ENCODE measurements at places on chromosomes 13 and 19.
A peak's percentile ranks its signal among the peaks of the same experiment; 100 is the strongest.

- DNase-seq = peak; percentile 72
Observed at GRCh38 chr13:100573121-100573520, 15.5 kb downstream of the GGACT start.

DNA sequence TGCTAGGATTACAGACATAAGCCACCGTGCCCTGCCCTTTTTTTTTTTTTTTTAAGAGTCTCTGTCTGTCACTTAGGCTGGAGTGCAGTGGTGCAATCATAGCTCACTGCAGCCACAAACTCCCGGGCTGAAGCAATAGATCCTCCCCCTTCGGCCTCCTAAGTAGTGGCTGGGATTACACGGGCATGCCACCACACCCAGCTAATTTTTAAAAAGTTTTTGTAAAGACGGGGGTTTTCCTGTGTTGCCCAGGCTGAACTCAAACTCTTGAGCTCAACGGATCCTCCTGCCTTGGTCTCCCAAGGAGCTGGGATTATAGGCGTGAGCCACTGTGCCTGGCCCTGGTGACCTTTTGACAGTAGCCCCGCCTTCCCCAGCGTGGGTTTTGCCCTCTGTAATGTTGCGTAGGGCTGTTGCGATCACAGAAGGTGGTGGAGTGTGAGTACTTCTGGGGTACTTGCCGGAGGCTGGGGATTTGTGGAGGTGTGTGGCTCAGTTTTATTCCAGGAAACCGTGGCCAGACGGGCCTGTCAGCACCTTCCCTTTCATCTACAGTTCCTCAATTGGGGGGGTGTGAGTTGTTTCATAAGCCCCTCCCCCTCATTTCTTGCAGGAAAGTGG, 11.6 kb upstream of the RETN start:
- DNase-seq = peak; percentile 49

- no peak for DNase-seq
Observed at GRCh38 chr13:111610081-111610480, 289.6 kb downstream of the TEX29 start.

- no peak for DNase-seq
Observed at GRCh38 chr13:89695343-89696257, 1651.9 kb upstream of the MIR17HG start.

GRCh38 chr13:77714119-77714755, 16.8 kb downstream of the SLAIN1 start:
- no peak for DNase-seq

DNA sequence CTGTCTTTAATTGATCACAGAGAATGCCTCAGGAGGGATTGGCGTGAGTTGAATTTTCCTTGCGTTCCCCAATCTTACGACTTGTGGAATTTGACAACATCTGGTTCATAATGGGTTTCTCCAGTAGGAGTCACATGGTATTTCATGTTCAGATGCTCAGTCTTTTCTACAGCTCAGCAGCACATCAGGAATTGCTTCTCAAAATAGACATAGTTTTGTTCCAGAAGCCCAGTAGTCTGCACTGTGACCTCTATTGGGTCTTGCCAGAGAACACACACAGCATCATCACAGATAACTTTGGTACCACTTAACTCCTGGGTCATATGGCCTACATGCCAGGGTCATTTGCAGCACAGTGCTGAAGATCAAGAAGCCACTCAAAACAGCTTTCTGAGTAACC, 282.5 kb upstream of the HTR2A start:
- no peak for DNase-seq

DNA sequence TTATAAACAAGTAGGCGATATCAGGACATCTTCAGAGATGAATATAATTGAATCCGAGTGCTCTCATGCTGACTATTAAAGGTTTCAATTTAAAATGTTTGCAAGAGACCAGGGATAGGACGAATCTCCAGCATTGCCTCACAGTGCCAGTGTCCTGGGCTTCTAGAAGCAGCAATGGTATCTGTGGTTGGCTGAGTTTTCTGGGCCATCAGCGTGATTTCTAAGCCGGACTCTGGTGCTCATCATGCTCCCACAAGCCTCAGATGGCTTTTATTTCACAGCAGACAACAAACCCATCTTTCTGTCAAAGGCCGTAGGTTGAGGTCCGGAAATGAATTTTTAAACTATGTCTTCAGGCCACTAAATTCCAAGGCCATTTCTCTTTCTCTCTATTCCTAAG, 187.7 kb downstream of the FOXO1 start:
- no peak for DNase-seq

DNA sequence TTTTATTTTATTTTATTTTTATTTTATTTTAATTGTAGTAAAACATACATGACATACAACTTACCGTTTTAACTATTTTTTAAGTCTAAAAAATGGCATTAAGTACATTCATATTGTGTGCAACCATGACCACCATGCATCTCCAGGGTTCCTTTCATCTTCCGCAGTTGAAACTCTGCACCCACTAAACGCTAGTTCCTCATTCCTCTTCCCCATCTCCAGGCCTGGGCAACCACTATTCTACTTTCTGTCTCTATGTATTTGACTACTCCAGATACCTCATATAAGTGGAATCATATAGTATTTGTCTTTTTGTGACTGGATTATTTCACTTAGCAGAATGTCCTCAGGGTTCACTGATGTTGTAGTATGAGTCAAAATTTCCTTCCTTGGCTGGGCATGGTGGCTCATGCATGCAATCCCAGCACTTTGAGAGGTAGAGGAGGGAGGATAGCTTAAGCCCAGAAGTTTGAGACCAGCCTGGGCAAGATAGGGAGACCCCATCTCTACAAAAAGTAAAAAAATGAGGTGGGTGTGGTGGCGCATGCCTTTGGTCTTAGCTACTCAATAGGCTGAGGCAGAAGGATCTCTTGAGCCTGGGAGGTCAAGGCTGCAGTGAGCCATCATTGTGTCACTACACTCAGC, 55.7 kb upstream of the ZNF507 start:
- no peak for DNase-seq

DNA sequence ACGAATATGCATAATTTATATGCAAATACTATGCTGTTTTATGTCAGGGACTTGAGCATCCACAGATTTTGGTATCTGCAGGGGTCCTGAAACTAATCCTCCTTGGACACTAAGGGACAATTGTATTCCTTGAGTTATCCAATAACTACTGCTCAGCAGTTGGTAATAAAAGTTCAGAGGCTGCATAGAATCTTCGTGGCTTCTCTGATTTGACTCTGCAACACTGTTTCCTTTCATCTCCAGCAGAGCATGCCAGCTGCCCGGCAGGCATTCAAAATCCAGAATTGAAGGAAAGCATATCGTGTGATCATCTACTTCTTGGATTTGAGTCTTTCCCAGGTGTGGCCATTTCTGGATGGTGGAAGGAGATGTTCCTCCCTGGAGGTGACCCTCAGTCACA, 64.5 kb upstream of the MRI1 start:
- no peak for DNase-seq

GRCh38 chr13:51584731-51585672, 740 bp downstream of the WDFY2 start:
- peak; percentile 68 for DNase-seq

GRCh38 chr19:18789883-18790565, 1.1 kb downstream of the COMP start:
- DNase-seq = no peak

DNA sequence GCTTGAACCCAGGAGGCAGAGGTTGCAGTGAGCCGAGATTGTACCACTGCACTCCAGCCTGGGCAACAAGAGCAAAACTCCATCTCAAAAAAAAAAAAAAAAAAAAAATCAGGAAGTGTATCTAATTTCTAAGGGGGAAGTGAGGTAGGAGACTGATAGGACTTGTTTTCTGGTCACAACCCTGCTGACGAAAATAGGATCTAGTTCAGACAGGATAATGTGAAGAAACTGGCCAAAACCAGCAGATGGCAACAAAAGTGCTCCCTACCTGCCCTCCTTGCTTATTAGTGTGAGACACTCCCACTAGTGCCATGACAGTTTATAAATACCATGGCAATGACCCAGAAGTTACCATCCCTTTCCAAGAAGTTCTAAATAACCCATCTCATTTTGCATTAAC, 36.0 kb upstream of the KPNA3 start:
- DNase-seq = no peak

DNA sequence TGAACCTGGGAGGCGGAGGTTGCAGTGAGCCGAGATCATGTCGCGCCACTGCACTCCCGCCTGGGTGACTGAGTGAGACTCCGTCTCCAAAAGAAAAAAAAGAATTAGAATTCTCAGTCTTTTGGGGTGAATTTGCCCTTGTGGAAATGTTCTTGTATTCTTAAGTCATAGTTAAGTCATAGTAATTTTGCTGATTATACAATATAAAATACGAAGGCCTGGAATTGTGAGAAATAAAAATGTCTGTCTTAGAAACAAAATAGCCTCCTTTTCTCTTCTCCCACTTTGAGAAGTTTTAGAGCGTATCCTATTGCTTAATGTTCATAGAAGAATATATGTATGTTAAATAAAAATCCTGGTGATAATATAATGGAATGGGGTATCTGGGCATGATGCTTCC, 18.1 kb downstream of the SUGT1 start:
- DNase-seq = no peak

GRCh38 chr13:46480131-46480530, 72.8 kb upstream of the LRCH1 start:
- no peak for DNase-seq

GRCh38 chr13:24742294-24742693, 21.7 kb upstream of the RNF17 start:
- DNase-seq = no peak

All from activated CD4-positive, CD25-positive, alpha-beta regulatory T cell treated with anti-CD3 and anti-CD28 coated beads, Interleukin-2, amount 50 U/mL, for 72 hours (primary cell).